ENCODE measurements at places on chromosomes 13 and 19. TPM values are rescaled to one million over a fixed set of nuclear protein-coding genes. Genes with fewer than 3 reads are reported as not detected.

LILRB4 gene
- polyA plus RNA-seq = not detected

GRCh38 chr13:84962141-84962750 is 837.0 kb downstream of the SLITRK6 start:
- DNase-seq = no peak

MISP3 gene
- polyA plus RNA-seq = 0.19 TPM

DNA sequence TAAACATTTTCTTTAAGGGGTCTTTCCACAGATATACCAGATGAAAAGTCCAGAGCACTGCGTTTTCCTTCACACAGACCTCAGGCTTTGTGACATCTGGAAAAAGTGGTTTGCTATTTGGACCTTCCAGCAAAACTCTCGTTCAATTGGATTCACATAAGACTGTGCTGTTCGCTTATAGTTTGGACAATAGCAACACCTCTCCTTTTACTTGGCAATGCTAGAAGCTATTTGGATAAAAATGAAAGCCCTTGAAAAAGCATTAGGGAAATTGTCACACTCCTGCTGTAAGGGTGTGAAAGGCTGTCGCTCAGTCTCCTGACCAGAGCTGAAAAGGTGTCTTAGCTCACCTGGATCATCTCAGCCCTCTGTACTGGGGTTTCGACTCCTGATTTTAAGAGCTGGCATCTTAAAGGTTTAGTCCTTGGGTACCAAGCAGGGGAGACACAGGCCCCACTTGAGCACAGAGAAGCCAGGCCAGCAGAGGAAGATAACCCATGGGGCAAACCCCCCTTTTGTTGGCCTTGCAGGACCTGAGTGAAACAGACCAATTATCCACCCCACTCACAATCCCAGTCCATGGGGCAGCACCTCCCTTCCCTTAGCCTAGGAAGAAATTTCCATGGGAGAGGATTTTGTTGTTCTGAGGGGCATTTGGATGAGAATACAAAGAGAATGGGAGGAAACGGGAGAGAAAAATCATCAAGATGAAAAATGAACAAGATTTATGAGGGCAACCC is 257.6 kb downstream of the DLEU7 start:
- DNase-seq = no peak

DNA sequence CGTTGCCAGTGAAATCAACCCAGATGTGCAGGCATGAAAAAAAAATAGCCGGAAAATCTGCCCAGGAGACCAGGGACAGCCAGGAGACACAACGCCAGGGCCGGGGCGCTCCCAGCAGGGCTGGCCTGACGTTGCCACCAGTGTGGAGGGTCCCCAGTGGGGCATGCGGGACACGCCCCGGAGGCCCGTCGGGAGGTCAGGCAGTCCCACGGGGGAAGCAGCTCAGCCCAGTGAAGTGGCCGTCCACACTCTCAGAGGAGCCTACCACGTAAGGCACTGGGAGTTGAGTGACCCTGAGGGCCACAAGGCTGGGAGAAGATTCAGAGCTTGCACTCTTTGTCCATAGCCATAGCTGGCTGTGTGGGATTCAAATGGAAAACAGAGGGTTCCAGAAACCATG is 53.2 kb upstream of the GAS6 start:
- no peak for DNase-seq

BCKDHA gene
- polyA plus RNA-seq = 45.1 TPM

RNF17 gene
- 0.60 TPM for polyA plus RNA-seq

DNA sequence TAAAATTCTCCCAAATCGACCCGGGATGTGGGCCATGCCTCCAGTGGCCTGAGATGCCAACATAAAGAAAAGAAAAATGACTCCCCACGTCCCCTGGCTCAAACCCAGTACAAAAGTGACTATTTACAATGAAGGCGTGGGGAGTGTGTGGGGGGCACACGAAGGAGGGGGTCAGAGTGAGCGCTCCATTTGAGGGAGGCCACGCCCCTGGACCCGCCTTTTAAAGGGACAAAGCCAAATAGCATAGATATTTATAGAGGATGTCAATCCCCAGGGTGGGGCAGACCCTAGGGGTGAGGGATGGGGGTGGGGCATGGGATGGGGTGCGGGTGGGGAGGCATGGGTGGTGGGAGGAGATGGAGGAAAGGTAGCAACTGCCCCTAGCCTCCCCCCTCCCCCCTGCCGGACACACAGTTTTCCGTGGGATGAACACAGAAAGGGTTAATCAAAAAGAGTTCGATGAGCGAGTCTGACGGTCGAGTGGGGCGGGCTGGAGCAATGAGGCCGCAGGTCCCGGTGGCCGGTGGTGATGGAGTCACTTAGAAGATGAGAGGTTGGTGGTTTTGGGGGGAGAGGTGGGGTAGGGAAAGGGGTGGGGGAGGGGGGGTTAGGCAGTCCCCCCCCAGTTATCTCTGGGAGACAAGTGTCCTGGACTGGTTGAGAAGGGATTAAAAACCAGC is 20.1 kb upstream of the NANOS2 start:
- no peak for DNase-seq

DNA sequence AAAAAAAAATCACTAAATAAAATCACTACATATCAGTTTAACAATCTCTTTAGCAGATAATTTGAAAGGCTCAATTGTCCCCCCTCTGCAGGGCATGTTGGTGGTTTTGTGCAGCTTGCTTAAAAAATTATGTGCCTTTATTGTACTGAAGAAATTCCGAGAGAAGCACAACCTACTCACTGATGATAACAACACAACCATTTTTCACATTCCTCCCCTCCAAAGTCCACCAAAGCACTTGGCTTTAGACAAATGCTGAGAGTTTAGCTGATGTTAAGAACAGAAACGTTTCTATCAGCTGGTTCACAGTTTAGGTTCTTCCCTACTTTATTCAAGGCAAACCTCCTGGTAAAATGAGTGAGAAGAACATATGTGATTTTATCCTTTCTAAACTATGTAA is 923 bp downstream of the DOCK9 start:
- no peak for DNase-seq

PLPPR2 gene
- 0.92 TPM for polyA plus RNA-seq

CBLC gene
- polyA plus RNA-seq = not detected

CD320 gene
- polyA plus RNA-seq = 44.0 TPM

DNA sequence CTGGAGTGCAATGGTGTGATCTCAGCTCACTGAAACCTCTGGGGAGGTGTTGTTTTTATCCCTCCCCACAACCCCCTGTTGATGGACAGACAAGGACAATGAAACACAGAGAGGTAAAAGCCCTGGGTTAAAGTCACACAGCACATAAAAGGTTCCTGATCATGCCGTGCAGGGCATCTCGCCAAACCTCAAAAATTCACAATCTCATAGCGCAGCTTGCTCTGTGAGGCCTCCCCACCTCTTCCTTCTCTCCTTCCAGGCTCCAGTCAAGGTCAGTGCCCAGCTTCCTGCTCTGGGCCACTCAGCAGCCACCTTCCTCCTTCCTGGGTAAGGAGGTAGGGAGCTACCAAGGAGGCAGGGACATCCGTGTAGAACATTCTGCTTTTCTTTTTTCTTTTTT is 2.3 kb downstream of the FUT2 start:
- no peak for DNase-seq

Data from naive thymus-derived CD4-positive, alpha-beta T cell (primary cell).